Neural crest cell (in vitro differentiated cells): ENCODE measurements at places on chromosomes 13 and 19. TPM values are rescaled to one million over a fixed set of nuclear protein-coding genes. Genes with fewer than 3 reads are reported as not detected.

The SIGLEC5 gene
- not detected in 2 replicates for total RNA-seq

The FBN3 gene
- 12.8 and 13.9 TPM in 2 replicates for total RNA-seq

The FUT3 gene
- total RNA-seq: not detected in 2 replicates

The PPM1N gene
- total RNA-seq: not detected in 2 replicates

The APLP1 gene
- total RNA-seq: 140 and 143 TPM in 2 replicates

The PROSER1 gene
- total RNA-seq: 67.3 and 67.4 TPM in 2 replicates

The RUBCNL gene
- total RNA-seq: 29.7 and 36.4 TPM in 2 replicates

The DOCK9 gene
- total RNA-seq: 6.9 and 8.2 TPM in 2 replicates

The SERTM1 gene
- 0.09 TPM in 1 of 2 replicates, not detected in the other for total RNA-seq

The ZNF627 gene
- 22.2 and 26.9 TPM in 2 replicates for total RNA-seq

The FCGBP gene
- total RNA-seq: 1.0 and 1.6 TPM in 2 replicates

The GRIK5 gene
- total RNA-seq: 3.7 and 3.8 TPM in 2 replicates

The C19orf33 gene
- total RNA-seq: not detected in 2 replicates

The GTF2F1 gene
- 65.9 and 70.3 TPM in 2 replicates for total RNA-seq

The SH3GL1 gene
- total RNA-seq: 85.9 and 95.3 TPM in 2 replicates

The EID2B gene
- total RNA-seq: 7.2 and 7.7 TPM in 2 replicates

The CLC gene
- not detected in 2 replicates for total RNA-seq

The MBD3L3 gene
- total RNA-seq: not detected in 2 replicates

The WASF3 gene
- total RNA-seq: 78.2 and 79.7 TPM in 2 replicates

The ACP7 gene
- not detected in 2 replicates for total RNA-seq

The PABPC3 gene
- 0.14 TPM in 2 replicates for total RNA-seq

The CYP4F11 gene
- not detected in 2 replicates for total RNA-seq

The C19orf18 gene
- 1.2 and 1.5 TPM in 2 replicates for total RNA-seq

The ERFL gene
- total RNA-seq: 0.12 and 0.14 TPM in 2 replicates

The GGN gene
- 1.4 and 2.2 TPM in 2 replicates for total RNA-seq

The KLK2 gene
- total RNA-seq: not detected in 2 replicates

The PCDH17 gene
- 14.4 and 14.6 TPM in 2 replicates for total RNA-seq

The DACH1 gene
- total RNA-seq: 23.7 and 24.6 TPM in 2 replicates

The RGS9BP gene
- total RNA-seq: not detected in 2 replicates

The ERICH4 gene
- not detected in 2 replicates for total RNA-seq

The KIR2DL4 gene
- total RNA-seq: not detected in 2 replicates

The ZNF791 gene
- 18.9 and 22.4 TPM in 2 replicates for total RNA-seq

The DKKL1 gene
- total RNA-seq: 1.9 and 2.0 TPM in 2 replicates

The AMER2 gene
- total RNA-seq: 3.9 and 4.1 TPM in 2 replicates

The ZNF579 gene
- 28.2 and 29.1 TPM in 2 replicates for total RNA-seq

The PPFIA3 gene
- total RNA-seq: 21.7 and 22.7 TPM in 2 replicates

The SOX21 gene
- total RNA-seq: 71.8 and 79.5 TPM in 2 replicates

The MAP4K1 gene
- 1.5 and 3.4 TPM in 2 replicates for total RNA-seq

The RNF225 gene
- total RNA-seq: 1.5 and 1.6 TPM in 2 replicates

The EPS8L1 gene
- 22.4 TPM in 2 replicates for total RNA-seq

The ZSCAN5B gene
- total RNA-seq: not detected in 2 replicates

The ZNF90 gene
- 27.3 and 27.4 TPM in 2 replicates for total RNA-seq

The ZNF577 gene
- total RNA-seq: 15.7 and 20.4 TPM in 2 replicates

The COL5A3 gene
- 0.61 and 0.86 TPM in 2 replicates for total RNA-seq

The ADGRE3 gene
- not detected in 2 replicates for total RNA-seq

The KRTDAP gene
- not detected in 2 replicates for total RNA-seq

The CCDC194 gene
- total RNA-seq: not detected in 2 replicates

The CEP89 gene
- 47.0 and 50.8 TPM in 2 replicates for total RNA-seq

The MPND gene
- 45.3 and 45.6 TPM in 2 replicates for total RNA-seq

The ZFP28 gene
- 7.4 and 8.0 TPM in 2 replicates for total RNA-seq

The PSG2 gene
- not detected in 2 replicates for total RNA-seq

The ELOF1 gene
- 69.8 and 70.0 TPM in 2 replicates for total RNA-seq

The PRODH2 gene
- total RNA-seq: not detected in 2 replicates

The CCDC70 gene
- not detected in 2 replicates for total RNA-seq

The PLK5 gene
- not detected in 2 replicates for total RNA-seq

The CEACAM21 gene
- 0.75 and 1.1 TPM in 2 replicates for total RNA-seq
